ENCODE measurements at places on chromosomes 1 and 21. TPM values are rescaled to one million over a fixed set of nuclear protein-coding genes. Genes with fewer than 3 reads are reported as not detected.

DNA sequence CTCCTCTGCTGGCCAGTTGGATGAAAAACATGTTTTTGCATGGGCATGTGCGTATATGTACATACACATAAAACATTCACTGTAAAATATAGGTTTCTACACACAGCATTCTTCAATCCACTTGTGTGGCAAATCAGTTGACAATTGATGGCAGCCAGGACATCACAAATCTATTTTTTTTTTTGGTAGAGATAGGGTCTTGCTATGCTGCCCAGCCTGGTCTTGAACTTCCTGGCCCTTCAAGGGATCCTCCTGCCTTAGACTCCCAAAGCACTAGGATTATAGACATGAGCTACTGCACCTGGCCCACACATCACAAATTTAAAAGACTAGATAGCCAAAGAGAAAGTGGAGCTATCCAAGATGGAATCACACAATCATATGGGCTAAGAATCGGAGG, 39.6 kb downstream of the ARHGEF11 start:
- DNase-seq: no peak

GRCh38 chr1:54784066-54784465, 17.1 kb downstream of the TTC22 start:
- DNase-seq: no peak

KRTAP21-2 gene
- total RNA-seq: not detected

- DNase-seq: no peak
Observed at GRCh38 chr1:76959556-76959955, 92.3 kb downstream of the ST6GALNAC5 start.

EFNA4 gene
- total RNA-seq: 13.2 TPM

DNA sequence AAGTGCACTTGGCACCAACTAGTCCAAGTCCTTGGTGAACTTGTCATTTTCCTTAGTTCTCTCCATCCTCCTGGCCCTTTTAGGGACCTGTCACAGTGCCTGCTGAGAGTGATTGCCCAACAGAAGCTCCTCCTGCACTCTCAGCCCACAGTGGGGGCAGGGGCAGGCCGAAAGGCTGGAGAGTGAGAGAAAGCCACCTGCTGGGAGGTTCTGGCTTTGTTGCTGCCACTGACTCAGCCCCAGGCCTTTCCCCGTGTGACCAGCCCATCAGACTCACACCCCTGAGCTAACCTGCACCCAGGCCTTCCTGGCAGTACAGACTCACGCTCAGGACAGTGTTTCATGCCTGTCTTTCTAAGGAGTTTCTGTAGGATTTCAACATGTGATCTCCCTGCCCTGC, 17.1 kb upstream of the PROK1 start:
- DNase-seq: no peak

DNA sequence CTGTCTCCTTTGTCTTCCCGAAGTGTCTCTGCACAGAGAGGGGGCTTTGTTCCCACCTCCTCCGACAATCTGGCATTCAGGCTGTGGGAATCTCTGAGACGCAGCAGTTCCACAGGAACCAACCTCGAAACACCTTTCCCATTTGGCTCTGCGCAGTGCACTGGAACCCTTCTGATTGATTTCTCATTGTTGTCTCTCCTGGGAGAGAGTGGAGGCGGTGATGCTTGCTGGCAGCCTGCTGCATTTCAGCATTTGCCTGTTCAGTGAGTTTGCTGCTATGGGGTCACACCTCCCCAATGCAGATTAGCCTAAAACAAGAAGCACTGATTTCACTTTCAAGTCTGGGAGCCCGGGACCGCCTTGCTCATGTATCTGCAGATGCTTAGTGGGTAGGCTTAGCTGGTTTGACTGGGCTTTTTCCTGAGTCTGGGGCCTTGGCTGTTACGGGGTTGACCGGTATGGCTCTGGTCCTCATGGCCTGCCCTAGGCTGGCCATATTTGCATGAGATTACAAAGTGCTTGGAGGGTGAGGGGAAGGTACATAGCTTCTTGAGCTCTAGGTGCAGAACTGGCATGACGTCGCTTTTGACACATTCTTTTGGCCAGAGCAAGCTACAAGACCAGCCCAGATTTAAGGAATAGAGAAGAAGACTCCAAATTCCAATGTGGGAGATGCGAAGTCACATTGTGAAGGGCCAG, 695.3 kb downstream of the PTPRU start:
- no peak for DNase-seq
